ENCODE measurements at places on chromosomes 5 and 9.

DNA sequence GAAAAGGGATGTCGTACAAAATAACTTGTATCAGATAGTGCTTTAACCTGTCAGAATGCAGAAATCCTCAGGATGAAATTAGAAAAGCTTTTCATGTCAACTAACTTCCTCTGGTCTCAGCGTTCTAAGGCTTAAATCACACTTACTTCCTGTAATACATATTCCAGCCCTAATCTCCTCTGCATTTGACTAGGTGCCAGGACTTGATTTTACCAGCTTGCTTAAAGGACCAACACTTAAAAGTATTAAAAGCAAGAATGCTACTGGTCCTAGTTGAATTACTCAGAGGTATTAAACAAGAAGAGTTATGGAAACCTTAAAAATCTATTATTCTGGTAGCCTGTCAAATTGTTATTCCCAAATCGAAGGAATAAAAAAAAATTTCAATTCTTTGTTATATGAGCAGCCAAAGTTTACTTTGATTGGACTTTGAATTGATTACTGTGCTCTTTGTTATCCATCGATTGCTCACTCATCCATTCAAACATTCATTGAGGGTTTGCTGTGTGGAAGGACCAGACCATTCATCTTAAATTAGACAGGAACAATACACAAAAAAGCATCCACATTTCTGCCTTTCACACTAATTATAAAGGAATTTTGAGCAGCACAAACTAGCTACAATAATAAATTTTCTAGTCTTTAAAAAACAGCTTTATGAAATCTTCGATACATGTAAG is 108.7 kb downstream of the MUSK start:
- H3K36me3 ChIP-seq = no peaks in the 10 kb centered on the region
- H3K4me3 ChIP-seq = no peak overlapping the region
- H3K27me3 ChIP-seq = no peaks in the 10 kb centered on the region
- H3K4me1 ChIP-seq = peaks cover 3% of the 10 kb centered on the region
- DNase-seq = no peak

DNA sequence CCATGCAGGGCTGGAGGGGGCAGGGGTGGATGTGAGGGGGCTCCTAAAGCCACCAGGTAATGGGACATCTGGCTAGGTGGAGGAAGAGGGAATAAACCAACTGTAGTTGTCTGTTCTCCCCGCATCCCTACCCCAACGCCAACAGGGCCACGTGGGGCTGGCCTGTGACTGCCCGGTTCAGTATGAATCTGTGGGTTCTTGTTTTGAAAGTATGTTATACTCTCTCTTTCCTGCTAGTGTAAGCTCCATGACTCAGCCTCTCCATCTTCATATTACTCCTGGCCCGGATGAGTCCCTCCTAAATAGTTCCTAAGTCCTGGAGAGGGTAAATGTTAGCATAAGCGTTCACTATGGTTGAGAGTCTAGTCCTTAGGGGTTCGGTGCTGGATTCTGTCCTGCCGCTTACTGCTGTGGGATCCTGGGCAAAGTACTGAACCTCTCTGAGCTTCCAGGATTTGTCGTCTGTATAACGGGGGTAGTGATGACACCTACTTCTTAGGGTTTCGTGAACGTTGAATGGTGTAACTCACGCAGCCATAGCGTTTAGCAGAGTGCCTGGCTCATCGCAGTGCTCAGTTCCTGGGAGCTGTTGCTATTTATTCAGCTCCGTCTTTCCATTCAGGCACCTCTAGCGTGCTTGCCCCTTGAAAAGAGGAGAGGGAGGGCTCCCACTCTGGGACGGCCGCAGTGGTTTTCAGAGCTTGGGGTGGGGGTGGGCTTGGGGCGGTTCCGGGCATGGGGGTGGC is 28.8 kb downstream of the LHX2 start:
- H3K27ac ChIP-seq = no peak overlapping the region
- H3K4me3 ChIP-seq = no peak overlapping the region
- peaks cover 20% of the 10 kb centered on the region for H3K27me3 ChIP-seq
- H3K4me1 ChIP-seq = peaks cover 7% of the 10 kb centered on the region
- no peak for DNase-seq

DNA sequence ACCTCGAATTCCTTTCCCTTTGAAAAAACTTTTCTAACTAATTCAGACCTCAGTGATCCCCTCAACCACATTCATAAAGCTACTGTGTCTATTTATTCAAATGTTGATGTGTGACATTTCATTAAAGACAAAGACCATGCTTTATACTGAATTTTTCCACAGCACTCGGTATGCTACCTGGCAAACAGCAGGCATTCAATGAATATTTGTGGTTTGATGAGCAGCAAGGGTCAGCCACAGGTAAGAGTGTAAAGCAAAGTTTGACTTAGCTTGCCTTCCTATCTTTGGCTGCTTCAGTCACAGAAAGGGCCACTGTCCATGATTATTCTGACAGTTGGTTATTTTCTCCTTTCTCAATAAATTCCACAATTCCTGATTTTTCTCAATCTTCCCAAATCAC is 5.1 kb upstream of the CDC42SE2 start:
- H3K4me1 ChIP-seq = peaks cover 6% of the 10 kb centered on the region
- H3K27me3 ChIP-seq = no peaks in the 10 kb centered on the region
- DNase-seq = no peak

DNA sequence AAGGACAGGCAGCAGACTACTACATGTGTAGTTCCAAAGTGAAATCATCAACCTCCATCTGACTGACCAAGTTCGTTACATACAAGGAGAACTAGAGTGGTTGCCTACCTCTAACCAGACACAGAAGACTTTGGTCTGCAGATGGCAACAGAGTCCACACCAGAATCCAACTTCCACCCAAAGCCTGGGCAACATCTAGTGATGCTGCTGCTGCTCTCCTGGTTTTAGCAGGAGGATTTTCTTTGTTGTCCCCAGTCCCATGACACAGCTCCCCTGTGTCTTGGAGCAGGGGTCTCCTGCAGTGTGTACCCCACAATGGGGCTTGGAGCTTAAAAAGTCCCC is 46.4 kb upstream of the APC start:
- no peak overlapping the region for H3K4me3 ChIP-seq
- H3K36me3 ChIP-seq = no peaks in the 10 kb centered on the region
- peaks cover 4% of the 10 kb centered on the region for H3K27me3 ChIP-seq
- peaks cover 38% of the 10 kb centered on the region for H3K4me1 ChIP-seq

DNA sequence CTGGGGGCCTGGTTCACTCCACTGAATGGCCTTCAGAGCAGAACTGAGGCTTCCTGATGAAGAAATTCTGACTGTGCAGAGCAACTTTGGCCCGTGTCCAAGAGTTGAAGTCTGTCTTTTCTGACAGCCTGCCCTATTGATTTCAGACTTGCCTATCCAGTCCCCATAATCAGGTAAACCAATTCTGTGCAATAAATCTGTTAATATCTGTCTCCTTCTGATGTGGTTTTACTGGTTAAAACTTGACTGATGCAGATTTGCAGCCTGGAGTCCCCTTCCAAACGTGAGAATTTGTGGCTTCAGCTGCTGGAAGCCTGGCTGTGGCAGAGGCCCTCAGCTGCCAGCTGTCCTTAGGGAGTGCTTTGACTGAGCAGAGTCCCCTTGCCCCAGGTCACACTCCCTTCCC is 283.9 kb upstream of the ANKRD55 start:
- H3K36me3 ChIP-seq = no peaks in the 10 kb centered on the region
- no peak overlapping the region for H3K27ac ChIP-seq
- H3K4me1 ChIP-seq = peaks cover 7% of the 10 kb centered on the region

All from endothelial cell (in vitro differentiated cells).